ENCODE measurements at places on chromosomes 2 and 18.

DNA sequence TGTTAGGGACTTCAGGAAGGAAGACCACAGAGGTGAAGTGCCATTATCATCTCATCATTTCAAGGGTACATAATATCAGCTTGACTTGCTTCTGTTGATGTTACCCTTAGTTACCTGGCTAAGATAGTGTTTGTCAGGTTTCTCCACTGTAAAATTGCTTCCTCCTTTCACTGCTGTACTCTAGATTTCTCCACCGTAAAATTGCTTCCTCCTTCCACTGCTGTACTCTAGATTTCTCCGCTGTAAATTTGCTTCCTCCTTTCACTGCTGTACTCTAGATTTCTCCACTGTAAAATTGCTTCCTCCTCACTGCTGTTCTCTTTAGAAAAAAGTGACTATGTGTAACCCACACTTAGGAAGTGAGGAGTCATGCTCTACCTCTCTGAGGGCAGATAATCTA is 1460.3 kb downstream of the SUCLG1 start:
- no peak for DNase-seq

DNA sequence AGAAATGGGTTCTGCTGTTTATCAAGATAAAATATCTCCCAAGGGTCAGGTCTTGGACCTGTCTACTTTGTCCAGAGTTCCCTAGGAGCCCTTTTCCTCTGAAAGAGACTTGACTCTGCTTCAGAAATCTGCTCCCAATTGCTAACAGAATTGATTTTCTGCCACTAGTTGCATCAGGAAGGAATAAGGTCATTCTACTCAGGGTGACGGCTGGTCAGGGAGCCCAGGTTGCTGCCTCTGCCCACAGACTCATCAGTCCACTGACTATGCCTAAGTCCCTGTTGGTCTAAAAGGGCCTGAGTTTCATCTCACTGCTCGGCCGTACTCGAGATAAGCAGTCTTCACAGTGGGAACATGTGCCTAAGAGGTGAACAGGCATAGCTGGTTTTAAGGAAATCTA is 61.2 kb downstream of the EVA1A start:
- no peak for DNase-seq

DNA sequence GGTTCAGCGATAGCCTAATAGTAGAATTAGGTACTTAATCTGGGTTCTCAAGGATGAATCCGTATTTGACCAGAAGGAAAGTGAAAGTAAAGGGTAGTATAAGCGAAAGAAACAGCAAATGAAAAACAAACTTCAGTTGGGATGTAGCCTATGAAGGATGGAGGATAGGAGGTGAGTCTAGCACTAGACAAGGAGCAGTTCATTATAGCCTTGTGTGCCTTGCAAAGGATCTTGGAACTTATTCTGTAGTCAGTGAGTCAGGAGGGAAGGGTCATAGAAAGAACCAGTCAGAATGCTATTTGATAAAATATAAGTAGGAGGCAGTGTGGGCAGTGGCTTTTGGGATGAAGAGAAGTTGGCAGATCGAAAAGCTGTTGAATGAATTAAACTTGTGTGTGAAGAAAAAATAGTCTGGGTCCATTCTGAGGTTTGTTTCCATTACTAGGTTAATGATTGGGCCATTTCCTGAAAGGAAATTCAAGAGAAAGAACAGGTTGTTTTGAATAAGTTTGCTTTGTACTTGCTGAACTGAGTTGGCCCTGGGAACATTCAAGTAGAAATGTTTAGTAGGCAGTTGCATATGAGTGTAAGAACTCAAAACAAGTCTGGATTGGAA is 48.5 kb downstream of the ANKRD12 start:
- DNase-seq = no peak

- no peak for DNase-seq
Observed at GRCh38 chr2:43906448-43907109, 67.8 kb downstream of the ABCG8 start.

DNA sequence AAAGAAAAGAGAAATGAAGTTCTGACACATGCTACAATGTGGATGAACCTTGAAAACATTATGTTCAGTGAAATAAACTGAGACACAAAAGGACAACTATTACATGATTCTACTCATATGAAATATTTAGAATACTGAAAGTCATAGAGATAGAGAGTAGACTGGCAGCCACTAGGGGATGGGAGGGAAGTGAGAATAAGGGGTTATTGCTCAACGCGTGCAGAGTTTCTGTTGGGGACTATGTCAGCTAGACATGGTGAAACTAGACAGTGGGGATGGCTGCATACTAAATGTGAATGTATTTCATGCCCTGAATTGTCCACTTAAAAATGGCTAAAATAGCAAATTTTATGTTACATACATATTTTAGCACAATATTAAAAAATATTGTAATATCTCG is 108.7 kb upstream of the ATL2 start:
- DNase-seq = no peak

GRCh38 chr2:207320381-207321159 is 154.8 kb upstream of the KLF7 start:
- no peak for DNase-seq

GRCh38 chr2:20370191-20370590 is 19.5 kb upstream of the PUM2 start:
- no peak for DNase-seq

DNA sequence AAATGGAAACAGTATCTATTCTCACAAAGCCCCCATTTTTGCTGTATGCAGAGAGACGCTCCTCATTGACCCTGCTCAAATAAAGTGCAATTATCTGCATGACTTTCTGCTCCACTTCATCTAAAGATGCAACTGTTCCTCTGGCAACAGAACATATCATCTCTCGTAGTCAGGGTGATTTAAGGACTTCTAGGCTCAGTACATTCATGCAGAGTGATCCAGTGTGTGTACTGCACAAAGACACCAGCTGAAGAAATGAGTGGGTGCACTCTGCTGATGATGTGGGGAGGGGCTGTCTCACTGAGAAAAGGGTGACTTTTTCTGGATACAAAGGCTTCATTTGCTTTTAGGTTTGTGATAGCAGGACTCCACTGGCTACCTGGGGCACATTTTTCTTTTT is 355.2 kb downstream of the GALNT13 start:
- DNase-seq = no peak

DNA sequence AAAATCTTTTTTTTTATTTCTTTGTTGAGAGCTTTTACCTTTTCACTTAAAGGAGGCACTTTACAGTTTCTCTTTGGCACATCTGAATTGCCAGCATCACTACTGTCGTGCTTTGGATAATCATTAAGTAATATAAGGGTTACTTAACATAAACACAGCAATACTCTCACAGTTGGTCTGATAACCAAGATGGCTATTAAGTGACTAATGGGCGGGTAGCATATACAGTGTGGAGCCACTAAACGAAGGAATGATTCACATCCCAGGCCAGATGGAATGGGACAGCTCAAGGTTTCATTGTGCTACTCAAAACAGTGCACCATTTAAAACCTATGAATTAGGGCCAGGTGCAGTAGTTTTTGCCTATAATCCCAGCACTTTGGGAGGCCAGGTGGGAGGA is 28.1 kb downstream of the USP37 start:
- DNase-seq = no peak

DNA sequence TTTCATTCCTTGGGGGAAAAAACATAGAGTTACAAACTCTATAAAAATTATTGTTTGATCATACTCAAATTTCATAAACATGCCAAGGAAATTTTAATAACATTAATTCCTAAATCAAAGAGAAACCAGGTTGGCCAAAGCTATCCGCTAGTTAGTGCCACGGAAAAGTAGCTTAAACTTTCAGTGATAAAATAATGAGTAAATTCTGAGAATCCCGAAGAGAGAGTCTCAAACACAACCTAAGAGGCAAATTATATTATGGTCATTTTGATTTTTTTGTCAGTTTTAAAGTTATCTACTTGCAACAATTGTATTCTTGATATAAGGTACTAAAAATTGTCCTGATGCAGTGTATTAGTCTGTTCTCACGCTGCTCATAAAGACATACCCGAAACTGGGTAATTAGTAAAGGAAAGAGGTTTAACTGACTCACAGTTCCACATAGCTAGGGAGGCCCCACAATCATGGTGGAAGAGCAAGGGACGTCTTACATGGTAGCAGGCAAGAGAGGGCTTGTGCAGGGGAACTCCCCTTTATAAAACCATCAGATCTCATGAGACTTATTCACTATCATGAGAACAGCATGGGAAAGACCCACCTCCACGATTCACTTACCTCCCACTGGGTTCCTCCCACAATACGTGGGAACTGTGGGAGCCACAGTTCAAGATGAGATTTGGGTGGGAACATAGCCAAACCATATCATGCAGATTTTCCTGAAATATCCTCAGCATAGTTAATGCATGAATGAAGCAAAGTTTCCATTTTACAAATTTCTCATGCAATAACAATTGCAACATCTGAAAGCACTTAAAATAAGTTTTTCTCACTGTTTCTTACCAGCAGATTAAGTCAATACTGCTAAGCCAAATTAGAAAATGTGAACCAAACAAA is 205.9 kb upstream of the STK17B start:
- no peak for DNase-seq

- DNase-seq = no peak
Observed at GRCh38 chr18:74412116-74412880, 44.8 kb downstream of the DIPK1C start.

DNA sequence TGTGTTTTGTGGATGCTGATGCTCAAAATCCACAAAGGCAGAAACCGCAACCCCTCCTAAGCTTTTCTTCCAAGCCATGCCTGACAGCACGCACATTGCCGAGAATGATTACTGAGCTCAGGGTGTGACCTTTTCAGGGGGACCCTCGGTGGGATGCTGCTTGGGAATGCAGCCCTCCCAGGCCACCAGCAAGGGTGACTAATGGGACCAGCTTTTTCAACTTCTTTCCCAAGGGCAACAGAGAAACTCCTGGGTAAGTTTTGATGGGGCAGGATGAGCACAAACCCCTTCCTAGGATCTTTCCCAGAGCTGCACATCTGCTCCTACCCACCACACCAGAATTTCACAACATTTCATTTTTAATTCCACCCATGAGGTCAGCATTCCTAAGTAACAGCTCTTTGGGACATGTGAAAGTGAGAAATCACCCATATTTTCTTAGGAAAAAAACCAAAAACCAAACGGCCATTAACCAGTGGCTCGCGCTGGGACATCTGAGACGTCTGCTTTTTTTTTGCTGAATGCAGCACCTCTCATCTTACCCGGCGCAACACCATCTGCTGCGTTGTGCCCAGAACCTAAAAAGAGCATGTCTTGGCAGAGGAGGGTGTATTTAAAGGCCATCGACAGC is 119.0 kb downstream of the ARL4C start:
- DNase-seq = no peak

Measured in stimulated activated CD4-positive, alpha-beta T cell treated with anti-CD3 and anti-CD28 coated beads, TNF-alpha, amount 100 ng/mL, for 4 hours (primary cell).